ENCODE measurements at places on chromosomes 16 and 17. TPM values are rescaled to one million over a fixed set of nuclear protein-coding genes. Genes with fewer than 3 reads are reported as not detected.
A peak's percentile ranks its signal among the peaks of the same experiment; 100 is the strongest.

TNFSF13 gene
- total RNA-seq: 13.5 TPM

CPHXL2 gene
- not detected for total RNA-seq

CALB2 gene
- total RNA-seq: 1.7 TPM

CSH1 gene
- total RNA-seq: not detected

PLLP gene
- 3.4 TPM for total RNA-seq

TMC6 gene
- 77.0 TPM for total RNA-seq

GRCh38 chr16:1438229-1439057 lies 5.9 kb downstream of the CCDC154 start:
- no peak for DNase-seq

- DNase-seq: no peak
These were observed 14.9 kb downstream of the ENPP7 start for GRCh38 chr17:79745641-79746105.

DNA sequence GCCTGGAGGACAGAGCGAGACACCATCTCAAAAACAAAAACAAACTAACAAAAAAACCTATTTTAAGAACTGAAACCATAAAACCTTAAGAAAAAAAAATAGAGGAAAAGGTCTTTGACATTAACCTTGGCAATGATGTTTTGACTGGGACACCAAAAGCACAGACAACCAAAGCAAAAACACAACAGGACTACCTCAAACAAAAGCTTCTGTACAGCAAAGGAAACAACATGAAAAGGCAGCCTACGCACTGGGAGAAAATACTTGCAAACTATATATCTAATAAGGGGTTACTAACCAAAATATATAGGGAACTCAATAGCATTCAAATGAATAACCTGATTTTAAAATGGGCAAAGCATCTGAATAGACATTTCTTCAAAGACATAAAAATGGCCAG lies 32.3 kb downstream of the CDR2 start:
- no peak for DNase-seq

DNA sequence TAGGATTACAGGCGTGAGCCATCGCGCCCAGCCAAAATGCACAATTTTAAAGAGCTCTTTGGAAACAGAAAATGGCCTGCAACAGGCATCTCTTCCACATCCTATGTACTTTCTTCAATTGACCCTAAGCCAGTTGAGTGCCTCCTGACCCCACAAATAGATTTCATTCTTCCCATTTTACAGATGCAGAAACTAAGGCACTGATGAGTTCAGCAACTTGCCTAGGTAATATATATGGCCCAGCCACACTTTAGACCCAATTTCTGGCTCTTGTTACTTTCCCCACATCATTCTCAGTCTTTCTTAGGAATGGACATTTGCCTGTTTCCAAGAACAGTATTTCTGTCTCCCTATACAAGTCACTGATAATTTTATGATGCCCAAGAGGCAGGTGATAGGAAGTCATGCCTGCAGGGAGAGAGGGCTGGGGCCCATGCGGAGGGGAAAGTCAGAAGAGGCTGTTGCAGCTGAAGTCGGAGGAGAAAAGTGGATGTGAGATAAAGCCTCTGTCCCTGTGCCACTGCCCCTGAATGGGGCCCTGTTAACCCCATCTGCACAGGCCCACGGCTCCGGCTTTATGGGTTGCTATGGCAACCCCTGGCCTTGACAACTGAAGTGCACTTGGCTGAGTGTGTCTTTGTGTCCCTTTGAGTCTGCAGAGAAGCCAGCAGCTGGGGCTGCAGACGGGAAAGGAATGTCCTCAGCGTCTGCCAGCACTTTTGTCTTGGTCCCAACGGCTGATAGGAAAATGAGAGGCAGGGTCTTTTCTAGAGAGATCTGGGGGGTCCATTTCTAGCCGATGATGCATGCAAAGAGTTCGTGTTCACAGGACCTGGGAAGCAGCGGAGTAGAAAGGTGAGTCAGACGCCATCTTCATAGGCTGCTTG lies 45.9 kb downstream of the ABAT start:
- DNase-seq: no peak

GRCh38 chr17:9646546-9646885 lies 1.2 kb downstream of the USP43 start:
- DNase-seq: no peak

DNA sequence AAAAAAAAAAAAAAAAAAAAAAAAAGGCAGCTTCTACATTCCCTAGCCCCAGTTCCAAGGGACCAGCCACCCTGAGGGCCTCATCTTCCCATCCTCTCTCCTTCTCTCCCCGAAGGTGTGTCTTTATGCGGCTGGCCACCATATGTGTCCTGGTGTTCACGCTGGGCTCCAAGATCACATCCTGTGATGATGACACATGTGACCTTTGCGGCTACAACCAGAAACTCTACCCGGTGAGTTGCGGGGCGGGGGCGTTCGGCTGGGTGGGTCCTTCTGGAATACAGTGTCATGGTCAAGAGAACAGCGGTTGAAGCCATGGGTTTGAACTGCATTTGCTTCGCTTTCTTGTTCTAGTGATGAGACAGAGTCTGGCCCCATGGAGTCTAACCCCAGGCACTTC lies 22.6 kb upstream of the COQ7 start:
- no peak for DNase-seq

DNA sequence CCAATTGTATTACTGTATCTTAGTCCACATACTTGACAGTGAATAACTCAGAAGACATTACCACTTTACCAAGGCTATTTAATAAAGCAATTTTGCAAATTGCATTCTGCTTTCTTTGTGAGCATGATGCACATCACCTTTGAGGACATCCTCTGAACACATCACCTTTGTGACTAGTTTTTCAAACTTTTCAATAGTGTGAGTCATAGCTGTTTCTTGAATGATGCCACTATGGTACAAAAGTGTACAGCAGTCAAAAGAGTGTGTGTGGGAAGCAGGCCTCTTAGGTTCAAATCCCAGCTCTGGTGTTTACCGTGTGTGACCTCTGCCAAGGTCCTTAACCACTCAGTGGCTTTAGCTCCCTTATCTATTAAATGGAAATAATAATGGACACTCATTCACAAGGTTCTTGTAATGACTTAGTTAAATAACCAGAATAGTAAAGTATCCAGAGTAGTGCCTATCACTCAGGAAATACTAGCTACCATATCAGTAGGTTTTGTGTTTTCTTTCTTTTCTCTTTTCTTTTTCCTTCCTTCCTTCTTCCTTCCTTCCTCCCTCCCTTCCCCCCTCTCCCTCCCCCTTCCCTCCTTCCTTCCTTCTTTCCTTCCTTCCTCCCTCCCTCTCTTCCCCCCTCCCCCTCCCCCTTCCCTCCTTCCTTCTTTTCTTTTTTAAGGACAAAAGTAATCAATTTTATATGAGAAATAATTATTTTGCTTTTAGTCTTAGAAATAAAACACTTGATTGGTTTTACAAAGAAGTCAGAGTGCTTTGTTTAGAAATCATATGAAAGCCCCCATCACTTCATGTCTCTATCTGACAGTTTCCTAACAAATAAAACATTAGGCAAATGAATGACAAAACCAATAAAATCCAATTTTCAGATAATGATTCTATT lies 178.9 kb downstream of the MYO1D start:
- no peak for DNase-seq

- DNase-seq: no peak
These were observed 898 bp downstream of the CAPNS2 start for GRCh38 chr16:55567382-55567781.

- peak; percentile 55 for DNase-seq
These were observed 216.9 kb upstream of the GSE1 start for GRCh38 chr16:85395913-85396878.

DNA sequence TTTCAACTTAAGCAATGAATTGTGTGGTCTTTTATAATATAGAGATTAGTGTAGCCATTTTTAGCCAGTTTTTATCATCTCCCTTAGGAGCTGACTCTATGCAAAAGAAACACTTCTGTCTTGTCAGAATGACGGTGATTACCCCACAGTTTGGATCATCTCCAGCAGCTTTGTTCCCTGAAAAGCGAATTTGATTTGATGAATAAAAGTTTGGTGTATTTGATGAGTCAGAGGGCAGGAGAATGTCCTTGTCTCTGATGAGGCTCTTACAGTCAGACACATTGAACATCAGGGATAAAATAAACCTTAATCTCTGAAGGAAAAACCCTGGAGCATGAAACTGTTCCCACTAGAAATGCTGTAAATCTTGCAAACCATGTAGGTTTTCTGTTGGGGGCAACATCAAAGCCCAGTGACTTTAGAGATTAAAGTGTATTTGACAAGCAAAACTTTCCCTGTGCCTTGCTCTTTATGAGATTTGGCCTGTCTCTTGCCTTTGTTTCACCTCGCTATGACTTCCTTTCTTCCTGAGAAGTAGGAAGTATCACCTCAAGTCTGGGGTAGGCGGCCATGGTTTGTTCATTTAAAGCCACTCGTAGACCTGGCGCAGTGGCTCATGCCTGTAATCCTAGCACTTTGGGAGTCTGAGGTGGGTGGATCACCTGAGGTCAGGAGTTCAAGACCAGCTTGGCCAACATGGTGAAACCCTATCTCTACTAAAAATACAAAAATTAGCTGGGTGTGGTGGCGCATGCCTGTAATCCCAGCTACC lies 209.3 kb downstream of the FTO start:
- no peak for DNase-seq

- DNase-seq: no peak
These were observed 12.0 kb downstream of the MMP15 start for GRCh38 chr16:58037365-58038057.

- no peak for DNase-seq
These were observed 8.9 kb downstream of the OR4D1 start for GRCh38 chr17:58156839-58157803.

DNA sequence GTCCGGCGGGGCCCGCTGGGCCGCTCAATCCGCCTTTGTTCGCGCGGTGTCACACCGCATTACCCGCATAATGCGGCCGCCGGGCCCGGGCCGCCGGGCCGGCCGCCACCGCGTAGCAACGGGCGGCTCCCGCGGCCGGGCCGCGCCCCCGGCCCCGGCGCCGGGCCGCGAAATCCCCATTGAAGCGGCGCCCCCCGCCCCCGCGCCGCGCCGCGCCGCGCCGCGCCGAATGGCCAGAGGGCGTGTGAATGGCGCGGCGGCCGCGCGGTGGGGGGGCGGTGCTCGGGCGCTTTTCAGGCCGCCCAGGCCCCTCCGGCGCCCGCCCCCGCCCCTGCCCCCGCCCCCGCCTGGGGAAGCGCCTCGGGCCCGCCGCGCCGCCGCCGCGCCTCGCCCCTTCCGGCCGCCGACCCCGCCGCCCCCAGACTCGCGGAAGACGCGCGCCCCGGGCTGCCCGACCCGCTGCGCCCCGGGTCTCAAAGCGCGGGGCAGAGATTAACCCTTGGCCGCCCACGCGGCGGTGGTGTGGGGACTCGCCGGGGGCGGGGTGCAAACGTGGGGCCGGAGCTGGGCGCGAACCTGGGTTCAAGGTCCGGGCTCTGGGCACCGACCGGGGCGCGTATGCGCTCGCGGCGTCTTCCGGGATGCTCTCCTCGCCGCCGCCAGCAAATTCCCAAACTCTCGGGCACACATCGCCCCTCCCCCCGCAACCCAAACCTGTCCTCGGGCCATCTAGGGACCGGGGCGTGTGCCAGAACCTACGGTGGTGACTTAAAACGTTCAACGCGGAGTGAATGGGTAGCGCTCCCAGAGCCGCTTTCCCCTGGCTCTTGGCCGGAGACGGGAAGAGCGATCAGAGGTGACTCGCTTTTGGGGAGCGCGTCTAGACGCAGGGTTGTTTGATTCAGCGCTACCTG lies 46.7 kb downstream of the WNT3 start:
- DNase-seq: no peak

DNA sequence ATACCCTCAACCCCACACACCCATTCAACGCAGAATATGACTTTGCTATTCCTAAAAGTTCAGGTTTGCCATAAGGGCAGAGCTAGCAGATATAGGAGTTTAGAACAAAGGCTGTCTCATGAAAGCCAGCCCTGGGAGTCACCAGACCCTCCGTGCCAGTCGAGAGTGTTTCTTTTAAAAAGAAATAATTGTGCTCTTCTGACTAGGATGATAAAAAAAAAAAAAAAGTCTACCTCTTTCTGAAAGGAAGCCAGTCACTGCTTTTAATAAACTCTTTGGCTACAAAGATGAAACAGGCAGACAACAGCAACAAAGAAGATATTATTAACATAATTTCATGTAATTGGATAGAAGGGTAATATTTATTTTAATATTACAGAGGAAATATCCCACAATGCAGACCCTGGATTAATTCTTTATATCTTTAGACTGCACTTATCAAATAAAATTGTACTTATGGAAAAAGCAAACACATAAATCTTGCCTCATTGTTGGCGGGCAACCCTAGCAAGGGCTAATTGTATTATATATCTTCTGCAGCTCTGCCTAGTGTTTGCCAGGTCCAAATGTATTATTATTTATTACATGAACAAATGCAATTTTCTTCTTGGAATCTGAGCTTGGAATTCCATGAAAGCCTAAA lies 277.5 kb upstream of the DYNLRB2 start:
- no peak for DNase-seq

DNA sequence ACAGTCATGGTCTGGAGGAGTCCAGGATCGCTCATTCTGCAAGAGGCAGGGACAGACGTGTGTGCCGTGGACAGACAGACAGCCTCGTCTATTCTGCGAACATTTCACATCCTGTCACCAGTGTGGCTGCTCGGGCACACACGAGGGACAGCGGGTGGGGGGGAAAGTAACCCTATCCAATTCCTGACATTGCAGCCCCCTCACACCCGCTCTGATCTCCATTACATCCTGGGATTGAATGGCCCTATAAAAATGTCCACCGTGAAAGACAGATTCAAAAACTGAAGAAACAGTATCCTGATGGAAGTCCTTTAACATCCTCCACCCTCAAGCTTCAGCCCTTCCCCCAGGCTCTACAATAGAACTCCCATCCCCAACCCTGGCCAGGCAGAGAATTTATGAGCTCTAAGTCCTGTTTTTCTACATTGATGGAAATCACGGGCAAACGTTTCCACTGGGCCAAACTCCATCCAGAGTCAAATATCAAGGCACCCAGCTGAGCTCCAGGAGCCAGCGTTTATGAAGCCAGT lies 39.4 kb downstream of the HS3ST3A1 start:
- no peak for DNase-seq

DNA sequence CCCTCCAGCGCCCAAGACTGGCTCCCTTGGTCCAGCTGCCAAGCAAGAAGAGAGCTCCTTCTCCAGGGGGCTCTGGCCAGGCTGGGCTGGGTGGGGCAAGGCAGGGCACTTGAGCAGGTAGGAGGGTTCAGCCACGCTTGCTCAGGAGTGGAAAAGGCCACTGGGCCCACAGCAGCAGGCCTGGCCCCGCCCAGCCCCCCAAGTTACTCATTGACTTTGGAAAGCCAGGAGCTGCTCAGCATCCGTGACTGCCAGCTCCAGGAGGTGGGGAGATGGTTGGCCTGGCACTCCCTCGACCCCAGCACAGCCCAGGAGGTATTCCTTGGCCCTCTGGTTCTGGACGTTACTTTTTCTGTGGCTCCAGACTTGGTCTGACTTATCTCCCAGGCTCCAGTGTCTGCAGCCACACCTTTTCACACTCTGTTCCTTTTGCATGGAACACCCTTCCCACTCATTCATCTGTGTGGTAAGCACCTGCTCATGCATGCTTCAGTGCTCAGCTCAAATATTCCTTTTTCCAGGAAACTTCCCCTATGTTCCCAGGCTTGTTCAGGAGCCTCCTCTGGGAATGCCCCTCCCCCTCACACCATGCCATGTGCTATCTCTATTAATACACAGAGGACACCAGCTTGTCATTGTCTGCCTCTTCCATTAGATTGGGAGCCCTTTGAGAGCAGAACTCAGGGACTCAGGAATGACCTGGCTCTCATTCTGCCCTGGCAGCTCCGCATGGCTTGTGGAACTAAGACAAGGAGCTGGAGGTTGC lies at the start of gene CDH16:
CDH16 (minus strand) TSS at position 83 of the 766 bp plus-strand sequence. CDS start 820 bp downstream, outside the sequence.
- peak; percentile 22 for DNase-seq

Measured in Right ventricle myocardium inferior (tissue), 1 donor.